SIG-M5 (cell line): ENCODE measurements at places on chromosomes 5 and 9.

DNA sequence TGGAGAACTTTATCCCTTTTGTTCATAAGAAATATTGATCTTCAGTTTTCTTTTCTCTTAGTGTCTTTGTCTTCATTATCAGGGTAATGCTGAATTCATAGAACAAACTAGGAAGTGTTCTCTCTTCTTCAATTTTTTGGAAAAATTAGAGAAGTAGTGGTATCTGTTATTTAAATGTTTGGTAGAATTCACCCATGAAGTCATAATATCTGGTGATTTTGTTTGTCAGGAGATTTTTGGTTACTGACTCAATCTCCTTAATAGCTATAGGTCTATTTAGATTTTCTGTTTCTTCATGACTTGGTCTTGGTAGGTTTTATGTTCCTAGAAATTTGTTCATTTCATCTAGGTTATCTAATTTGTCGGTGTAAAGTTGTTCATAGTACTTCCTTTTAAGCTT, 45.4 kb upstream of the STARD4 start:
- no peak for DNase-seq

GRCh38 chr5:33557605-33558004, 116.8 kb downstream of the TARS1 start:
- no peak for DNase-seq

DNA sequence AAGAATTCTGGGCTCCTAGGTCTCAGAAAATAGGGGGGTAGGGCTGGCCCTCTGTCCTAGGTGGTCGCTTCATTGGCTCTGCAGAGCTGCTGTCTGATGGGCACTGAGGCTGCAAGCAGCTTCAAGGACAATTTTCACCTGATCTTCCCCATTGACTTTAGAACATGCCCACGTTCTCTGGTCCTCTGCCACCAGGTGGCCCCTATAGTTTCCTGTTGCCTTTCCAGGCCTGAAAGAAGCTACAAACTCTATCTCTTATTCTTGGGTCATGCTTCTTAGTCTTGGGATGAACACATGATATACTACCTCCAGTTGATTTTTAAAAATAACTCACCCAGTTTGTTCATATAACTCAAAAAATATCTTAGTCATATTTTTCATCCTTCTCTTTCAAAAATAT, 26.3 kb downstream of the SPZ1 start:
- no peak for DNase-seq

DNA sequence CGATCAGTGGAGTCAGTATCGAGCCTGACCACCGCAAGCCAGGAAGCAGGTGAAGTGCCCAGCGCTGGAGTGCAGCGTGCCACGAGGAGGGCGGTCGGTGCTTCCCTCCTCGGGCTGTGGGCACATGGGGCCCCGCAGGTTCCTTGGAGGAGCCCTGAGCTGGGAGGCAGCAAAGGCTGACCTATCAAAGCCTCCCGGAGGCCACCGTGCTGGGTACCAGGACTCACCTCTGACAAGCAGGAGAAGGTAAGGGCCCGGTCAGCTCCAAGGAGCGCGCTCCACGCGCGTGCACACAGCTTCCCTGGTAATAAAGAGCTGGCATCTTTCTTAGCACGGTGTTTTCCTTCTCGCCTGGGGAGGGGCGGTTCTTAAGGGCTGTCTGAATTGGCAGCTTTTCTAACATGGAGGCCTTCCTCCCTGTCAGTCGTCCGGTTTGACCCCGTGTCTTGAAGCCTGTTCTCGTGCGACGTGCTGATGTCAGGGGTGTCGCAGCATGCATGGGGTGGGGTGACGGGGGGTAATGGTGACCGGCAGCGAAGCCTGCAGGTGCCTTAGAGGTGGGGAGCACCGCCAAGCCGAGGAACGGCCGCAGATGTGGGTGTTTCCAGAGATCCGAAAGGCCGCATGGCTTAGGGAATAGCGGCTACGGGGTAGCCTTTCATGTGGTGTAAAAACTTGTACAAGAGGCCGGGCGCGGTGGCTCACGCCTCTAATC, 13.1 kb downstream of the PMPCA start:
- DNase-seq = no peak

DNA sequence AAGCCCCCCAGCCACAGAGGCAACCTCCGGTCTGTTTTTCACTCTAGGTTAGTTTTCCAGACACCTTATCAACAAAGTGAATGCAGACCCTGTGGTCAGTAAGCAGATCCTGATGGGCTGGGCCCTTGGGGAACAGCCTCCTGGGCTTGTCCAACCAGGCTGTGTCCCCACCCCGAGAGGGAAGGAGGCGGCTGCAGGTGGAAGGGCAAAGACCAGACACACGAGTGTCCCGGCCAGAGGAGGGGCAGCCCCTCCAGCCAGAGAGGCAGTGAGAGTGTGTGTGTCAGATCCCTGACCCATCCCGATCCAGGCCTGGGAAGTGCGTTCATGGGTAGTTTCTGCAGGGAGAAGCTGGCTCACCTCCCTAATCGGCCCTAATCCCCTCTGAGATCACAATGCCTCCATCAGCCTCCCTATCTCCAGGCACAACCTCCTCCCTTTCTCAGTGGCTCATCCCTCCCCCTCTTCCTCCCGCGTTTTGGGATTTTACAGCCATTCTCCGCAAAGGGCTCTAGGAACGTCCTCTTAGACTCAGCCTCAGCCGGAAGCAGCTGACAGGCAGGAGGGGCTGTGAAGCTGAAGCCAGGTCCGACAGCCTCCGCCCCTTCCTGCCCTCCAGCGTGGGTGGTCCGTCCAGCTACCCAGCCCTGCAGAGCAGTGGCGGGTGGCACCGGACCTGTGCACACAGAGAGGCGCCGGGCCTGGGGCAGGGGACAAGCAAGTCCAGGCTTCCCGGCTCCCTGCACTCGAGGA, 9.7 kb downstream of the SLC12A7 start:
- DNase-seq = no peak

GRCh38 chr9:127915801-127916719, 781 bp downstream of the ST6GALNAC4 start:
- no peak for DNase-seq

DNA sequence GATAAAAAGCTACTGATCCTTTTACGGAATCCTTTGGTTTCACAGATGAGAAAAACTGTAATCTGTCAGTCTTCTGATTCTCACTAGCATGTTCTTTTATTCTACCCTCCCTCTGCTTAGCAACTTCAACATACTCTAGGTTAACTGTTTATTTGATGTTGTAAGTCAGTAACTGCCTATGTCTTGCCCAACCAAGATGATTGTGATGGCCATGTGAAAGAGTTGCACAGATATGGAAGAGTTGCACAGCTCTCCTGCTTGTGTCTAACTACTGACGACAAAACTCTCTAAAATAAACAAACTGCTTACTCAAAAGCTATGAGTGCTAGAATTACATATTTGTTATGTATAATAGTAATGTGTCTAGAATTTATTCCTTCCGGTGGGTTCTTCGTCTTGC, 227.3 kb upstream of the DAB2 start:
- DNase-seq = no peak

GRCh38 chr9:92463387-92463786, 18.9 kb downstream of the ASPN start:
- no peak for DNase-seq

DNA sequence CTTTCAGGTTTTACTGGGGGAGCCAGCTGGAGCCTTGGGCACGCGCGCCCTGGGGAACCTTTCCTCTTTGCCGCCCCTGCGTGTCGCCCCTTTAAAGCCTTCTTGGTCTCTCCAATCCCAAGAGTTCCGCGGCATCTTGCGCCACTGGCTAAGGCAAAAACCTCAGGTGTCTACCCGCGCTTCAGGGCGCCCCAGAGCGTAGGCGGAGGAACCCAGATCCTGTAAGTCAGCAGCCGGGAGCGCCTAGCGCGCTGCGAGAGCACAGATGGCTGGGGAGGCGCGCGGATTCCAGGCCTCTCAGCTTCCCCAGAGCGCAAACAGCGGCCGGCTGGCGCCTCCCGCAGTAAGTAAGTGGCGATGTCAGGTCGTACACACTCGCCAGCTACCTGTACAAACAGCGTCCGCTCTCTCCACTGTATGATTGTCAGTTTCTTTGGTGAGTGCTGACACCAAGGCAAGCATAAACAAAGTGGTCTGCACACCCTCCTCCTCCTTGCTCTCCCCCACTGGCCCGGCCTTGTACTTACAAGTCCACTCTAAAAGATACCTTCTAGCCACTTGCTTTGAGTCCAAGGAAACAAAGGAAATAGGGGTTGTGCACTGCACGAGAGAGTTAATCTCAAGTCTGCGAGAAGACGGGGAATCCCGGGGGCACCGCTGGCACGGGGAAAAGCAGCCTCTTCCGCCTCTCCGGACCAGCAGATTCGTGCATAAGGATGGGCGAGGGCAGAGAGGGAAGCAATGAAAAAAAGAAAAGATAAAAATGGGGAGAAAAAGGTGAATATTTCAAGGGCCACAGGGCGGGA, 2.9 kb downstream of the HTR1A start:
- DNase-seq = no peak

DNA sequence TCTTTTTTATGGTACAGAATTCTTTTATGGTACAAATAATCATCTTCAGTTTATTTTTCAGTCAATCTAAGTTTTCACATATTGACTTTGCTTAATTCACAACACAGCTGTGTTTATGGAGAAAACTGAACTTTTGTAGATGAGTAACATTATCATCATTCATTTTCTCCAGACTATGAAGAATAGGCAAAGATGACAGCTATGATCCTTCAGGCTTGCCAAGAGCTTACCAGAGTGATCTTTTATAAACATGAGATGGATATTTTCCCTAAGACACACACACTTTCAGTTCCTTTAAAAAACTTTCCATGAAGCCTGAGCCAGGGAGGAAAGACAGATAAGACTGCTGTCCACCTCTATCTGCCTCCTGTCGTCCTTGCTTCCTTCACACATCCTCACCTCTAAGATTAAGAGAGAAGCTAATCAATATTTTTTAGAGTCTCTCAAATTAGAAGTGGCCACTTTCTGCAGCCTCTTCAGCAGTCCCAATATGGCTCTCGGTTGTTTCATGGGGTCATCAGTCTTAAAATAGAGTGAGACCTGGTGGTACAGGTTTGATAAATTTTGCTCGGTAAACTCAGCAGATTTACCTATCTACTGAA, 108.1 kb upstream of the SLC27A6 start:
- no peak for DNase-seq

DNA sequence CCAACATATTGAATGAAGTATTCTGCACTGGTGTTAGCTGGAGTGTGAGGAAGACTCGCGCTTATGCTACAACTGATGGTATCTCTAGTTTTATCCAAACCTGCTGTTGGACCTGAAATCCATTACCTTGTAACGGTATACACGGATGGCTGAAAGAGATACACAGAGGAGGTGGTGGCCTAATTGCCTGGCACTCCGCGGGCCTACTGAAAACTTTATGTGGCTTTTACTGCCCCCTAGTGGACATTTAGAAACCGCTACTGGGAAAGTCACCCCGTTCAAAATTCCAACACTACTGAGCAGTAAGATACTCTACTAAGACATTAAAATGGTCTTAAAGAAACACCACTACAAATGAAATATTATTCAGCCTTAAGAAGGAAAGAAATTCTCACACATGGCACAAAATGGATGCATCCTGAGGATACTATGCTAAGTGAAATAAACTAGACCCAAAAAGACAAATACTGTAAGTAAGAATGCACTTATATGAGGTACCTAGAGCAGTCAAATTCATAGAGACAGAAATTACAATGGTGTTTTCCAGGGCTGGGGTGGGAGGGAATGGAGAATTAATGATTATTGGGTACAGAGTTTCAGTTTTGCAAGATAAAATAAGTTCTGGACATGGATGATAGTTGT, 100.4 kb downstream of the TTLL11 start:
- no peak for DNase-seq

DNA sequence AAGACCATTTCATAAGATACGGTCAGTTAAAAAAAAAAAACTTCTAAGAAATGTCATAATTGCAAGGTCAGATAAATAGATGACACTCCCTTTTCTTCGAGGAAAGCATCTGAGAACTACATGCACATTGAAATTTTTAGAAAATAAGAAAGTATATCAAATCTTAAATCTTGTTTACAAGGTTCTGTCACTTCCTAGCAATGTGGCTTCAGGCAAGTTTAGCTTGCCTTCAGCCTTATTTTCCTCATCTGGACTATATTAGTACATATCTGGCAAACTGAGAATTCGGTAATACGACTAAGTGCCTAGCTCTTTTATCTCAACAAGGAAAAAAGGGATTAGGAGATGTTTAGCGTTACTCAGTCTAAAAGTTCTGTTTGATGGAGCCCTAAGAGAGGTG, 32.5 kb upstream of the OR2K2 start:
- no peak for DNase-seq

DNA sequence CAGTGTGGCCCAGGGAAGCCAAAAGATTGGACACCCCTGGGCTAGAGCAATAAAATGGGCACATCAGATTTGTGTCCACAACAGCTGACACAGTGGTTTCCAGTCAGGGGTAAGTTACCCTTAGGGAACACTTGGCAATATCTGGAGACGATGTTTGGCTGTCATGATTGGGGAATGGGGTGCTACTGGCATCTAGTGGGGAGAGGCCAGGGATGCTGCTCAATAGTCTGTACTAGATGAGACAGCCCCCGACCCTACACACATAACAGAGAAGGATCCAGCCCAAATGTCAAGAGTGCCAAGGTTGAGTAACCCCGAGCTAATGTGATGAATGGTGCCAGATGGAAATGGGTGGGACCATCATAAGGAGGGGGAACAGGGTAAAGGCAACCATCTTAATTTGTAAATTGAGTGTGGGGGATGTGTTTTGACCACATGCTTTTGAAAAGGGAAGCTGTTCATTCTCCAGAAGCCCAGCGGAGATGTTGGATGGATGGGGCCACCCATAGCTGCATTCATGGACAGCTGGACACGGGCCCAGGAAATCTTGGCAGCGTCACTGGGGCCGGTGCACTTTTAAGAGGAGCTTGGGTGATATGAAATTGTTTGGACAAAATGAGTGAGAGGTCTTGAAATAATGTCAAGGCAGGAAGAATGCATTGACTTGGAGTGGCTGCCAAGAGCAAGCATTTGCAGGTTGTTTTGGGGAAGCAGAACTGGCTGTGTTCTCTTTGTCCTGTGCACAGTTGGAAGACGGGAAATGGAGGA, 33.4 kb downstream of the SYK start:
- DNase-seq = no peak

GRCh38 chr9:129752900-129753729, at the start of gene PTGES:
TSS of gene PTGES (minus strand) at chr9:129753042. CDS start at chr9:129753012, 30 bp downstream.
- DNase-seq = no peak

DNA sequence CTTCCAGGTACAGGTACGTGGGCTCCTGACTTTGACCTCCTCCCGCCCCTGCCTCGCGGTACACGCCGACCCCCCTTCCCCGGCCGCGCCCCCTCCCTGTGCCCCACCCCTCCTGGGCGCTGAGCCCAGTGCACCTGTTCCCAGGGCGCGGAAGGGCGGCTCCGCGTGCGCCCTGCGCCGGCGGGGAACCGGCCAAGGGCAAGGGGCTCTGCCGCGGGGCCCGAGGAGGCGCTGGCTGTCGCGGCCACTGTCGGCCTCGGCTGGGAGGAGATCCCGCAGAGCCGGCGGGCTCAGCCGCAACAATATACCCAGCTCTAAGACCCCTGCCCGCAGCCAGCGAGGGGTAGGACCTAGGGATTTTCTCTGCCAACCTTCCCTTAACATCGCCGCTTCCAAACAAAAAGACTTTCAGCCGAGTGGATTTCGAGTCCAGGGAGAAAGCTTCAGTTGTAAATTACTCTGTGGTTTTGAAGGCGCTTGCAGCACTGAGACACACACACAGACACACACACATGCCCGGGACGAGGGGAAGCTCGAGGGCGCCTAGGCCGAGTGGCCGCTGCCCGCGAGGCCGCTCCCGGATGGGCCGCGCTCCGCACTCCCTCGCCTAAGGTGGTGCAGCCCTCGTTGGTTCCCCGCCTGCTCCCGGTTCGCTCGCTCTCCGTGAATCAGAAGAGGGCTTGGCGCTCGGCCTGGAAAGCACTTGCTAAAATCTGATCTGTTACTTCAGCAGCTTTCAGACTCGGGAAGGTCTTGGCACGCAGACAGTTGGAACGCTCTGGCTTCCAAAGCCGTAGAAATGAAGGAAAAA, 1.2 kb downstream of the FGF18 start:
- DNase-seq = no peak

- no peak for DNase-seq
Observed at GRCh38 chr5:84253946-84254345, 130.7 kb downstream of the EDIL3 start.
